Tongue (tissue), 3 donors: ENCODE measurements at places on chromosomes 3 and 15. TPM values are rescaled to one million over a fixed set of nuclear protein-coding genes. Genes with fewer than 3 reads are reported as not detected.

DNA sequence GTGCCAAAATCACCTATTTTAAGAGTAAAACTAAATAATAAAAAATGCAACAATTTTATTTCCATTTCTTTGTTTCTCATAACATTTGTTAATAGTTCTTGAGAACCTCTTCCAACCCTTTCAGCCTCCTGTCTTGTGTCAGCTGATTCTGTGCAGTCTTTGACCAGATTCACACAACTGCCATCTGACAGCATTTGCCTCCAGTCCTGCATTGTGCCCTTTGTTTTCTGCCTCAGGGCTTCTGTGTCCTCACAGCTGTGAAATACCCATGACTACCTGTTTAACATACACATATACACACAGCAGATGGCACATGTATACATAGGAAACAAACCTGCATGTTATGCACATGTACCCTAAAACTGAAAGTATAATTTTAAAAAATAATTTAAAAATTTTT, 13.2 kb upstream of the CNTN6 start:
- no peak for DNase-seq

GRCh38 chr3:179735321-179735720, 82.5 kb downstream of the USP13 start:
- DNase-seq, result no peak

DPPA2 gene
- total RNA-seq, result not detected

TRIM42 gene
- not detected for total RNA-seq

SLC28A2 gene
- total RNA-seq, result 0.10 TPM

GRCh38 chr3:189699885-189700284, 68.7 kb downstream of the TP63 start:
- DNase-seq, result no peak

DNA sequence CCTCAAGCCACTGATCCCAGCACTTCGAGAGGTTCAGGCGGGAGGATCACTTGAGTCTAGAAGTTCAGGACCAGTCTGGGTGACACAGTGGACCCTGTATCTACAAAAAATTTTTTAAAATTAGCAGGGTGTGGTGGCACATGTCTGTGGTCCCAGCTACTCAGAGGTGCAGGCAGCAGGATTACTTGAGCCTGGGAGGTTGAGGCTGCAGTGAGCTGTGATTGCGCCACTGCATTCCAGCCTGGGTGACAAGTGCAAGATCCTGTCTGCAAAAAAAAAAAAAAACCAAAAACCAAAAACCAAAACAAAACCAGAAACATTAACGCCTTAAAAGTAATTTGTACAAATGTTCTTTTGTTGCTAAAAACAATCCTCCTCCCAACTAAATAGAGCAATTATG, 27.9 kb upstream of the SLC12A8 start:
- no peak for DNase-seq

MRAS gene
- total RNA-seq, result 43.0 TPM

SLC12A8 gene
- total RNA-seq, result 9.0 TPM

DNA sequence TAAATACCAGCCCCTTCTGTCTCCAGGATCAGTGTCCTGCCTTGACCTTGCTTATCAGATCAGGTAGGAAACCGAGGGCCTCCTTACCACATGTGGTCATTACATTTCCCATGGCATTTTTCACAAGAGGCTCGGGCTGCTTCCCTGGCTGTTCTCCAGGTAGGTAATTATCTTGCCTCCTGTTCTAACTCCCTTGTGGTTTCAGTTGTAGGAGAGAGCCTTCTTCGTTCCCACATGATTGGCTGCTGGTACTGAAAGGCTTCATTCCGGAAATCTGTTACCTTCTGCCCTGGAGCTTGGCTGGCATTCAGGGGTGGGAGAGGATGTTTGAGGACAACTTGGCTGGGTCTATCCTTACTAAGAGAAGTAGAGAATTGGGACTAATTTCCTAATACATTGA, 46.8 kb upstream of the RORA start:
- DNase-seq, result no peak
